Hindlimb muscle (tissue), 1 donor: ENCODE measurements at places on chromosomes 2 and 18. TPM values are rescaled to one million over a fixed set of nuclear protein-coding genes. Genes with fewer than 3 reads are reported as not detected.

MARCHF4 gene
- polyA plus RNA-seq = 0.04 TPM

DNA sequence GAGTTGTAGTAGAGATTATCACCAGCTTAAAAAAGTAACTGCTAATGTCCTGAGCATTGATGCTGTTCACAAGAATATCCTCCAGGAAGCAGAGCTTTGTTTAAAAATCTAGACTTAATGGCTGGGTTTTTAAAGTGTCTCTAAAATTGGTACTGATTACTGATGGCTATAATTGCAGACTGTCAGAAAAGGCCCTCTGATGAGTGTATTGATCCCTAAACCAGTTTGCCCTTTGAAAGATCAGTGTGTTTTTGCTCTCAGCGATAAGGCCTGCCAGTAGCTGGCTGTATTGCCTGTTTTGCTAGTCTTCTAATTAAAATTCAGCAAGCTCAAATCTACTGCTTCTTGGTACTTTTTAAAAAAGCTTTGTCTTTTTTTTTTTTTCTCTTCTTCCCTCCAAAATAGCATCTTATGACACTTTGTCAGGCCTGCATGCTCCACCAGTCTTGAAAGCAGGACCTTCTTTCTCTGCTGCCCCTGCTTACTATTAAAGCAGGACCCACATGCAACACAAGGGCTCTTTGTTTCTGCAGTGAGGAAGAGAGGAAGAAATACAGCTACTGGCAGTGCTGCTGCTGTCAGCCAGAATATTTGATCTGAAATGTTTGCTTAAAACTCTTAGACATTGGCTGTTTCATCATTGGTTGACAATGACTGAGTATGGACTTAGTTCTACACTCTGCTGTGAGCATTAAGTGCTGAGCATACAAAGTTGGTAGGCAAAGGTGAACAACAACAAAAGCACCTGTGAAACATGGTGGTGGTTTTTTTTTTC is 1.8 kb downstream of the SEC11C start:
- DNase-seq = no peak

DNA sequence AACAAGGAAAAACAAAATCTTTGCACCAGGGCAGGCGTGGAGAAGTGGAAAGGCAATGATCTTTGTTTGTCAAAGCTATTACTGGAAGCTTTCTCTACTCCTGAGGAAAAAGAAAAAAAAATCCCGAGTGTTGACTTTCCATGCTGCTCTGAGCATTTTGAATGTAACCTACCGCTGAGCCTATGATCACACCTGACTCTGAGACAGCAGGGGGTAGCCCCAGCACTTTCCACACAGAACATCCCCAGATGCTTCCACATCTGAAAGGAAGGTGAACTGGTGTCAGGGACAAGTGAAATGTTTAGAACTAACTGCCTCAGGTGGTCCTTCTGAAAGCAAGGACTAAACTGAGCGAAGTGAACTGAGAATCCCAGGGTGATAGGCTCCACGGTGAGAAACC is 1315.1 kb upstream of the DDX18 start:
- no peak for DNase-seq

DNA sequence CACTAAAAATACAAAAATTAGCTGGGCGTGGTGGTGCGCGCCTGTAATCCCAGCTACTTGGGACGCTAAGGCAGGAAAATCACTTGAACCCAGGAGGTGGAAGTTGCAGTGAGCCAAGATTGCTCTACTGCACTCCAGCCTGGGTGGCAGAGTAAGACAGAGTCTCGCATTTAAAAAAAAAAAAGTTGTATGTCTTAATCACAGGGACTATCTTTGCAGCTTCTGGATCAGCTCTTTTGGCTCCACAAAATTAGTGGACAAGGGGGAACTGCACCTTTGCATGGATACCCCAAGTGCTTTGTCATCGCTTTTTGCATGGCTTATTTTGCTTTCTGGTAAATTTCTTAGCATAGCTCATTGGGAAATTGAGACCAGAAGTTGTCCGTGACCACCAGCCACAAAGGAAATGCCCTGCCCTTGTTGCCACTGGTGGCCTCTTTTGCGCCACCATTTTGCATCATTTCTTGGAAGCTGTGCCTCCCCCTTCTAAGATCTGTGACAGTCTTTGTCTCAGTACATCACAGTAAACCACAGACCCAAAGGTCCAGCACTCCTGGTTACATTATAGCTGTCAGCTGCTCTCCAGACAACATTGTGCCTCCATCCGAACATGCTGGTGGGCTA is 43.9 kb upstream of the PCBP1 start:
- no peak for DNase-seq

DNA sequence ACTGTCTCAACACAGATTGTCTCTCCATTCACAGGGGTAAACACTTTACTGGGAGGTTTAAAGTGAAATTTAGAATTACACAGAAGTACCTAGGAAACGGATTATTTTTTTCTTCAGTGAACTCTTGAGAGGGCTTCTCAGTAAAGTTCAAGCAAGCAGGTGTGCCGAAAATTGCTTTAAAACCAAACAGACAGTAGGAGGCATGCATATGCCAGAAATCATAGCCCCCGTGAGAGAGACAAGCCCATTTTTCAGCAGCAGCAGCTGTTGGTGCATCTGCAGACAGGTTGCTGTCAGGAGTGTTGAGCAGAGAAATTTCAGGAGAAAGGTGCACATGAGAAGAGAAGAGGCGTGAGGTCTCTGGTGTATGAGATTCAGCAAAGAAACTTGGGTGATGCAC is 2115.5 kb upstream of the CELF4 start:
- DNase-seq = no peak

HOXD4 gene
- polyA plus RNA-seq = 8.2 TPM

DNA sequence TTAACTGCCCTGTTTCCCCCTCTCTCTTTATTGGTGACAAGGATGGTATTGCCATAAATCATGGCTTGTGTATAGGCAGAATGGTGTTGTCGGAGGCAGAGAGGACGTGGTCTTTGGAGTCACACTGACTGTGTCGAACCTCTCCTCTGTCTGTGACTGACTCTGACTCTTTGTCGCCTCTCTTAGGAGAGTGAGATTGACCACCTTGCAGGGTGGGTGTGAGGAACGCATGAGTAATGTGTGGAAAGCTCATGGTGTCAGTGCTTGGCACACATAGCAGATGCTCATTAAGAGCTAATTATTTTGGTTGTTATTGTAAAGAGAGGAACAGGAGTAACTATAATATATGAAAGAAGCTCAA is 145.6 kb downstream of the TTC27 start:
- no peak for DNase-seq

DNA sequence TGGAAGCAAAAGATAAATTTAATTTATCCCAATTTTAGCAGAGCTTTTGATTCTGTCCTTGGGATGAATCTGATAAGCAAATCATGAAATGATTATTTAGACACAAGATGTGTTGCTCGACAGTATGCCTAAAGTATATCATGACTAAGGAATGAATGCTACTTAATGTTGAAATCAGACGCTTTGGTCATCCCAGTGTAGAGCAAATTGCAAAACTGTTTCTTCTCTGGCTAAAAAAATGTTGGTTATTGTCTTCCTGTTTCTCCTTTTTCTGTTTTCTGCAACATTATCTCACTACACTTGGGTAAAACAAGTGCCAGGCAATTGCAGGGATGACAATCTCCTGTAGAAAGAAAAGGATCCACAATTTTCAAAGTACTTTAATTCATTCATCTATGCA is 66.4 kb downstream of the BABAM2 start:
- no peak for DNase-seq

DNA sequence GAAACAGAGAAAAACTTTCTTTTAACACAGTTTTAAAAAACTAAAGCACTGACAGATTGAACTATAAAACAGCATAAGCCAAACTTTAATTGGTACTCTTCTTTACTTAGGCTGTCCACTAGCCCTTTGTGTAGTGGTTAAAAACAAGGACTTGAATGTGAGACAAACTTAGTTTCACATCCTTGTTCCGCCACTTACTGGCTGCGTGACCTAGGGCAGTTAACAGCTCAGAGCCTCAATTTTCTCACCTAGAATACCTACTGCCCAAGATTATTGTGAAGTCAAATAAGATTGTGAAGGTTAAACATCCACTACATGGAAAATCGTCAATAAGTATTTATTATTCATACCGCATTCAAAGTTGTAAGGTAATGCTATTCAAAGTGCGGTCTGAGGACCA is 2.0 kb downstream of the WDR35 start:
- DNase-seq = no peak

DNA sequence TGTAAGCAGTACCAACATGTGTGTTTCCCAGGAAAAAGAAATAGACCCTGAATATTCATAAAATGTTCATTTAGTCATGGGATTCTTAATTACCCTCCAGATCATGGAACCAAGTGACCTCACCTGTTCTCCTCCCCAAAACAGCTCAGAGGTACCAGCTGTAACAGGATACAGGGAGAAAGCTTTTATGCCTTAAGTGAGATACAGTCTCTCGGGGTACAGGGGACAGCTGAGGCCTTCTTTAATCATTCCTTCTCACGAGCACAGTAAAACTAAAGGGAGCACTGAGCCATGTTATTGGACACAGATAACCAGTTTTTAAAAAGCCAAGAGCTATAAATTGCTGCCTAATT is 16.6 kb downstream of the EPHA4 start:
- DNase-seq = no peak

DNA sequence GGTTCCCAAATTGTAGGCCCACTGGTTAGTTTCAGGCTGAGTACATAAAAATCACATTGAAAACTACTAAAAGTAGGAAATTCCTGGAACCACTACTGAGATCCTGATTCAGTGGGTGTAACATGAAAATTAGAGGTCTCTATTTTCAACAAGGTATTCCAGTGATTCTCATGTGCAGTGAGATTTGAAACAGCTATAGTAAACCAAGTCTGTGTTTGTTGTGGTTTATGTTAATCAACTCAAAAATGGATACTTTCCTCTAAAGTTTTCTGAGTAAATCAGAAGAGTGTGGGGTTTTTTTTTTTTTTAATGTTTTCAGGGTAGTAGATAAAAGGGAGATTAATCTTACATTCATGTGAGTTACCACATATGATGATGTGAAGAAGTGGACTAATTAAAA is 42.4 kb upstream of the LIMS1 start:
- DNase-seq = no peak

- no peak for DNase-seq
Observed at GRCh38 chr2:151176661-151177060, 85.0 kb downstream of the RBM43 start.

GRCh38 chr2:29954316-29954715 is 32.9 kb upstream of the ALK start:
- DNase-seq = no peak

- no peak for DNase-seq
Observed at GRCh38 chr2:158633261-158633660, 161.9 kb upstream of the DAPL1 start.

DNA sequence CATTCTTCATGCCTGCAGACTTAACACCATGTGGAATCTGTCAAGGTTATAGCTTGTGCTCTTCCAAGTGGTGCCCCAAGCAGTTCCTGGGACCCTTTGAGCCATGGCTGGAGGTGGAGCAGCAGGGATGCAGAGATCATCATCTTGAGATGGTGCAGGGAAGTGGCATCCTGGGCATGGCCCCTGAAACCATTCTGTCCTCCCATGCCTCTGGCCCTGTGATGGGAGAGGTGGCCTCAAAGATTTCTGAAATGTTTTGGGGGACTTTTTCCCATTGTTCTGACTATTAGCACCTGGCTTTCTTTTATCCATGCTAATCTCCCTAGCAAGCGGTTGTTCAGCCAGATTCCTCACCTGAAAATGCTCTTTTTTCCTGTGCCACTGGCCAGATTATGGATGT is 10.3 kb upstream of the TMEM37 start:
- no peak for DNase-seq

GRCh38 chr18:58635891-58636290 is 7.0 kb upstream of the ALPK2 start:
- DNase-seq = no peak

RAB1A gene
- polyA plus RNA-seq = 111 TPM
